ENCODE measurements at places on chromosomes 11 and 22.

GRCh38 chr22:32799496-32799895, 2.0 kb upstream of the TIMP3 start:
- no peak for DNase-seq

GRCh38 chr11:43145653-43146052, 166.1 kb upstream of the API5 start:
- DNase-seq, result no peak

DNA sequence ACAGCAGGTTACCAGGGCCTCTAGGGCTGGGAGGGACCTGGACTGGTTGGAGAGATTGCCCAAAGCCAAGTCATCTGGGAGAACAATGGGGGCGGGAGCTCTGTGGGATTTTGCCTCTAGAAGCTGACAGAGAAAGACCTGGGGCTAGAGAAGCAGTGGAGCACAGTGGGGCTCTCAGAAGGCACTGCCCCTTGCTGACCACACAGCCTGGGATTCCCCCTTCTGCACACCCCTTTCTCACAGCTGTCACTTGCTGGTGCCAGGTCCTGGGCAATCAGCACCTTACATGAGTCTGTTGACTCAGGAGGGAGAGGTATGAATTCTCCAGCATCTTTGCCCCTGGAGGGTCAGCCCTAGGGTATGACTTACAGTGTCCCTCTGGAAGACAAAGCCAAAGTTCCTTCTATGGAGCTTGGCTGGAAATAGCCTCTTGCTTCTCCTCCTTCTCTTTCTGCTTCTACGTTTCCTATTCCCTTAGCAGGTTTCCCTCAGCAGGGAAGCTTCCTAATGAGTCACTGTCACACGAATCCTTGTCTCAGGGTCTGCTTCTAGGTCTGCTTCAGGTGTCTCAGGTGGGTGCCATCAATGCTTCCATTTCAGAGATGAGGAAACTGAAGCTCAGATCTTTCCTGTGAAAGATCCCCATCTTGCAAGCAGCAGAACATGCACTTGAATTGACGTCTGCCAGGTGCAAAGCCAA, 27.0 kb downstream of the GDPD5 start:
- no peak for DNase-seq

- no peak for DNase-seq
Observed at GRCh38 chr11:18785411-18785810, 6.2 kb downstream of the PTPN5 start.

- DNase-seq, result no peak
Observed at GRCh38 chr22:44085743-44086270, 61.7 kb downstream of the PARVB start.

- no peak for DNase-seq
Observed at GRCh38 chr11:26025676-26026075, 306.3 kb upstream of the ANO3 start.

- no peak for DNase-seq
Observed at GRCh38 chr11:69744435-69744834, 30.7 kb downstream of the FGF4 start.

- DNase-seq, result no peak
Observed at GRCh38 chr11:44767421-44767820, 40.7 kb downstream of the TSPAN18 start.

DNA sequence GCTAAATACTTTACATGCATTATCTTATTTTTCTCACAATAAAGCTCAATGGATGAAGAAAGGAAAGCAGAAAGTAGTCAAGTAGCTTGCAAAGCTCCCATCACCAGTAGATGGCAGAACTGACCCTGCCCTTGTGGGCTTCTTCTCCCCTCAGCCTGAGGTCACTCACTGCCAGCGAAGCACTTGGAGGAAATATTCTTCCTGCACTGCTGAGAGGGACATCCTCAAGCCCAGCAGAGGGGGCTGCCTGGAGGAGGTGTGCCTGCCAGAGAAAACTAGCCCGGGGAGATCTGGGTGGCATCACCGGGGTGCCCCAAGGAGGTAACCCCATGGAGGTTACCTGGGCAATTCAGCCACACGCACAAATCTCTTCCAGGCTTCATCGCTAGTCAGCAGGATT, 6.6 kb downstream of the APOL4 start:
- peak; percentile 9 for DNase-seq

DNA sequence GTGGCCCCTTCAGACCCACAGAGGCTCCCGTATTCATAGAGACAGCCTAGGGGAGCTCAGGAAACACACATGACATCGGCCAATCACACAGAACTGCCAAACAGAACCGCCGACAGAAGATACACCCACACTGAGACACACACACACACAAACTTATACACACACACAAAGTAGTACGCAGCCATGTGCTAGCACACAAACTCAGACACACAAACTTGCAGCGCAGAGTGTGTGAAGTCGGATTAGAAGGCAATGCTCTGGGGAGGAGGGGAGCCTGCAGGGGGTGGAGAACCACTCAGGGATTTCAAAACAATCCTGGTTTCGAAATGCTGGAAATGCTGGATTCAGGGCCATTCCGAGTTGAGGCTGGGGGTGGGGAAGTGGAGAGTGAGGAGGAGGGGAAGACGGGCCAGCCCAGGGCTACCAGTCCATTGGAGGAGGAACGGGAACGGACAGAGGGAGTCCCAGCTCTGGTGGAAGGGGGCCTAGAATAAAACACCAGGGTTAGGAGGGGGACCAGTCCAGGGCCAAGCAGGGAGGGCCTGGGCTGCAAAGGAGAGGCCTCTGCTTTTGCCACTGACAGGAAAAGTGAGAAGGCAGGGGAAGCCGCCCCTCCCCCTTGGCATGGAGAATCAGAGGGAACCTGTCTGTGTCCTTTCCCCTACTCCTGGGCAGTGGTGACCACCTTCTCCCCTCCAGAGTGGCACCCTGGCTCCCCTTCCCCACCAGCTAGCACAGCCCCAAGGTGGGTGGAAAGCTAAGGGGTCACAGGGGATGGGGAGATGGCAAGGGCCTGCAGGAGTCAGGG, 4.4 kb downstream of the BCL9L start:
- no peak for DNase-seq

GRCh38 chr11:47398011-47398410, 10.4 kb upstream of the SLC39A13 start:
- DNase-seq, result no peak

- DNase-seq, result no peak
Observed at GRCh38 chr11:61896665-61897386, 5.5 kb upstream of the FADS3 start.

DNA sequence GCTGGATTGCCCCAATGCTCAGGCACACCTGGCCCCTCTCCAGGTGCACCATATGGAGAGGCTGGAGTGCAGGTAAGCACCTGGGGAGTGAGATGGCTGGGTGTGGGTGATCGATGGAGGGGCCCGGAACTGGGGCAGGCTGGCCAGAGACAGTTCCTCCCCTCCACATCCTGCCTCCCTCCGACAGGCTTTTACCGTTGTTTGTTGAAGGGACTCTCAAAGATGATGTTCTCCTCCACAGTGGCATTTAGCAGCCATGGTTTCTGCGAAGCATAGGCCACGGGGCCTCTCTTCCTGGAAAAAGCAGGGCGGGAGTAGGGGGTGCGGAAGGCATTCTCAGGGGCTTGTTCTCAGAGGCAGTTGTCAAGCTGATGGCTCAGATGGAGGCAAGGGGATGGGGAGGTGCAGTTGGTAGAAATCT, 25.9 kb upstream of the KCNJ11 start:
- no peak for DNase-seq

- DNase-seq, result no peak
Observed at GRCh38 chr11:58730507-58731089, 1.1 kb downstream of the GLYAT start.

- DNase-seq, result no peak
Observed at GRCh38 chr11:130727157-130728119, 188.8 kb downstream of the SNX19 start.

GRCh38 chr11:26801601-26802000, 79.7 kb upstream of the SLC5A12 start:
- no peak for DNase-seq

DNA sequence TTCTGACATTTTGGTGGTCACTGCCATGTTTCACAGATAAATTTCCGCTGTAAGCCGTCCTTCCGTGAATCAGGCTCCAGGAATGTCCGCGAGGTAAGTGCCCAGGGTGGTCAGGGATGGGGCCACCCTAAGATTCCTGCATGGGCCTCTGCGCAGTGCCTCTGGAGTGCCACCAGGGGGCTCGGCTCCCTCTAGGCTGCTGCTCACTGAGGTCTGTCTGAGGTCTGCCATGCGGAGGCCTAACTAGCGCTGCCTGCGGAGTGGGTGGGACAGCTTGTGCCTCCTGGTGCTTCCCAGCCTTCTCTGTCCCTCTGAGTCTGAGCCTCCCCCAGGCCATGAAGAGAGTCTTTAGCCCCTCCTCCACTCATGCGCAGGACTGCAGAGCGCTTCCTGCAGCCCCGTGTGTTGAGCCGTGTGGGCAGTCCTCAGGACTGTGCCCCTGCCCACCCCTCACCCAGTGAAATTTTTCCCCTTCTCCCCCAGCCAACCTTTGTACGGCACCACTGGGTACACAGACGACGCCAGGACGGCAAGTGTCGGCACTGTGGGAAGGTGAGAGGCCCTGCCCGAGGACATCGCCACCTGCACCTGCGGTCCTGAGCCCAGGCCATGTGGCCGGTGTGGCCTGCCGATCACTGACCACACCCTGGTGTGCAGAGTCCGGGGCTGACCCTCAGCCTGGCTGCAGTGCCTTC, 11.9 kb upstream of the MDK start:
- peak; percentile 46 for DNase-seq

DNA sequence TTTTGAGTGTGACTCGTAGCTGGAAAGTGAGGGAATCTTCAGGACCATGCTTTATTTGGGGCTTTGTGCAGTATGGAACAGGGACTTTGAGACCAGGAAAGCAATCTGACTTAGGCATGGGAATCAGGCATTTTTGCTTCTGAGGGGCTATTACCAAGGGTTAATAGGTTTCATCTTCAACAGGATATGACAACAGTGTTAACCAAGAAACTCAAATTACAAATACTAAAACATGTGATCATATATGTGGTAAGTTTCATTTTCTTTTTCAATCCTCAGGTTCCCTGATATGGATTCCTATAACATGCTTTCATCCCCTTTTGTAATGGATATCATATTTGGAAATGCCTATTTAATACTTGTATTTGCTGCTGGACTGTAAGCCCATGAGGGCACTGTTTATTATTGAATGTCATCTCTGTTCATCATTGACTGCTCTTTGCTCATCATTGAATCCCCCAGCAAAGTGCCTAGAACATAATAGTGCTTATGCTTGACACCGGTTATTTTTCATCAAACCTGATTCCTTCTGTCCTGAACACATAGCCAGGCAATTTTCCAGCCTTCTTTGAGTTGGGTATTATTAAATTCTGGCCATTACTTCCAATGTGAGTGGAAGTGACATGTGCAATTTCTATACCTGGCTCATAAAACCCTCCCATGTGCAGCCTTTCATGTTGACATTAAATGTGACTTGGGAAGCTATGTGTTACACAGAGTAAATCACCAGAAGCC, 11.0 kb downstream of the OR51E1 start:
- DNase-seq, result no peak

DNA sequence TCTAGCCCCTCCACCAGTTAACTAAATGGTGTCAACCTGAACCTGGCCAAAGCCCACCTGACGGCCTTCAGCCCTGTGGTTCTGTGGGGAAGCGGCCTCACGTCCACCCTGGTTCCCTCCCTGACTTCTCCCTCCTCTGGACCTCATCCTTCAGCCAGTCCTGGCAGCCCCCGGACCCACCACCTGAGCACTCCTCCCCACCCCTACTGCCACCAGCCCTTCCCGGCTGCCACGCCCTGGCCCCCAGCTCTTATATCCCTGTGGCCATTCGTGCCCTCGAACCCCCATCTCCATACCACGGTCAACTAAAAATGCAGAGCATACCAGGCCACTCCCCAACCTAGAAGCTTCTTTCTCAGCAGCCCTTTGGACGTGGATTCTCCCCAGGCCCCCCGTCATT, 4.2 kb upstream of the MDK start:
- no peak for DNase-seq

GRCh38 chr11:555780-556661, 4.5 kb downstream of the LMNTD2 start:
- no peak for DNase-seq

DNA sequence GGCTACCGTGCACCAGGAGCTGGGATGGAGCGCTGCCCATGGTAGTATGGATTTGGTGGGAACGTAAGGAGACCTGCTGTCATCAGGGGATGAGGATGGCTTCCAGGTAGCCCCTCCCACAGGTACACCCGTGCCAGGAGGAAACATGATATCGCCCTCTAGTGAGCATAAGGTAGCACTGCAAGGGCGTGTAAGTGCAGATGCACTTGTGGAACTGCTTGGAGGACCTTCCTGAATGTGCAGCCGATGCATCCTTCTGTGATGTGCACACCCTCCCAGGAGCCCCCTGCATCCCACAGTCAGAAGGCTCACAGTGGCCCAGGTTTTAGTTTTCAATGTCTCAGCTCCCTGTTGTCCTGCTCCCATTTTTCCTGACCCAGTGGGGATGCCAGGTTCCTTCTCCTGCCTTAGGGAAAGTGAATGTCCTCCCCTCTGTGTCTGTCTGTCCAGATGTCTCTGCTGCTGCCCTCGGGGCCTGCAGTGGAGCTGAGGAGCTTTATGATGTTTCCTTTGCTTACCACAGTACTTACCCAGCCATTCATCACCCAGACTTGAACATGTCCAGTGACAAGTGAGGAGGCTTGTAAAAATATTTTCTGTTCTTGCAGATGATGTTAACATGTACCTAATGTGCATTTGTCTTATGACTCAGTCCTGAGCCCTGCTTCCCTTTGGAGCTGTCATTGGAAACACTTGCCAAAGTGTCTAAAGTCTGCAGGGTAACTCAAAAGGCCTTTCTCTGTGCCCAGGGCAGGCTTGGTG, 49.2 kb downstream of the DBX1 start:
- DNase-seq, result no peak

GRCh38 chr11:10350334-10350733, 45.5 kb downstream of the ADM start:
- DNase-seq, result no peak

- no peak for DNase-seq
Observed at GRCh38 chr11:35418282-35419183, 825 bp downstream of the SLC1A2 start.

- DNase-seq, result no peak
Observed at GRCh38 chr11:106763501-106763900, 254.8 kb downstream of the GUCY1A2 start.

- DNase-seq, result peak; percentile 39
Observed at GRCh38 chr22:20080445-20080775, 369 bp downstream of the DGCR8 start.
